ENCODE measurements at places on chromosomes 11 and 22.

DNA sequence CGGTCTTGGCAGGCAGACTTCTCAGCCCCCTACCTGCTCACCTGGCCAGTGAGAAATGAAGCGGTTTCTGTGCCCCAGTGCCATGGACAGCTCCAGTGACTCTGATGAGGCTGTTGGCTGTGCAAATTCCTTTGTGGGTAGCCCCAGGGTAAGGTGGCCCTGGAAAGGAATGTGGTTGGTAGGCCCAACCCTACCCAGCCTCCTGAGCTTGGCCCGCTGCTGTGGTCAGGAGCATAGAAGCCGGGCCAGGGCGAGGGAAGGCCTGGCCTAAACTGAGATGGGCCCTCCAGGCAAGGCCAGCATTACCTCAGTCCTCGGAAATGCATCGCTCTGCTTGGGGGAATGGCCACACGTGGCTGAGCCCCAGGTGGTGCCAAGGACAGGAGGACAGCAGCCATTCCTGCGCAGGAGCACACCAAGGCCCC, 16.9 kb downstream of the DAGLA start:
- no peak for DNase-seq

- DNase-seq = no peak
Measured at GRCh38 chr11:123235117-123235655, 40.1 kb upstream of the CLMP start.

DNA sequence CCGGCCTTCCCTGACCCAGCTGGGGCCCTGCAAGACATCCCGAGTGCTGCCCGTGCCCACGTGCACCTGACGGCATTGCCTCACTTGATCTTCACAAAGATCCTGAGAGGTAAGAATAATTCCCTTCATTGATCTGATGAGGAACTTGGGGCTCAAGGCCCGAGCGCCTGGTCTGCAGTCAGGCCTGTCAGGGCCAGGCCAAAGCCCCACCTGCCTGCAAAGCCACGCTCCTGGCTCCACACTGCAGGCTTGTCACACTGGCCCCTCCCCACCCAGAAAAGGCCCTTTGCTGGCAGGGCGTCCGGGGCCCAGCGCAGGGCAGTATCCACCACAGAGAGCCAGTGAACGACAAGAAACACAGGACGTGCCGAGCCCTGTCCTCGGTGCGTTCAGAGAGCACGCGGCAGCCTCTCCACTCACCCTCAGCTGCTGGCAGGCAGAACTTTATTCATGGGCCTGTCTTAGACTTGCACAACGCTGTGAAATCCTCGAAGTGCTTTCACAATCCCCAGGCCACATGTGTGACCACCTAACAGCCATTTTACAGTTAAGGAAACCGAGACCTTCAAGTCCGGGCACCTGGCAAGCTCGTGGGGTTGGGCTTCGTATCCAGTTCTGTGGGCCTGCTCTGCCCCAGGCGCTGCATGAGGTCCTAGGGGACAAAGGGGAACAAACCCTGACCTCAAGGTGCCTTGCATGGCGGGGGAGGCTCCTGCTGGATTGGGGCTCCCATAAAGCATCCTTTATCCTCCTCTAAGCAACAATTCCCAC, 14.8 kb downstream of the KIAA0930 start:
- no peak for DNase-seq

DNA sequence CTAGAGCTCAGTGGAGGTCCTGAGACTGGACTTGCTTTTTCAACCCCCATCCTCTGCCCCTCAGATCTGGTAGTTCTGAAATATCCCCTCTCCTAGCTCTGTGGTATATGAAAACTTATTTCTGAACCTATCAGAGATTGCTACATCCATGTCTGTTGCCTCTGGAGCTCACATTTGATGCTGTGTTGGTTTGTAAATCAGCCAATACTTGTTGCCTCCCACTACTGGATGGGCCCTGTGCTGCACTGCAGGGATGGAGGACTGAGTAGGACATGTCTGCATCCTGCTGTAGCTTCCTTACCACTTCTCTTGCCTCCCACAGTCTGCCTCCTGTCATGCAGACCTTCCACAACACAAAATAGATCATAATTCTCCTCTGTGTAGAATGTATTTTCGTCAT, 5.2 kb downstream of the OLFML1 start:
- no peak for DNase-seq

GRCh38 chr22:31611061-31611760, 50.8 kb downstream of the PISD start:
- DNase-seq = no peak

GRCh38 chr11:91927448-91927847, 297.2 kb upstream of the FAT3 start:
- no peak for DNase-seq

DNA sequence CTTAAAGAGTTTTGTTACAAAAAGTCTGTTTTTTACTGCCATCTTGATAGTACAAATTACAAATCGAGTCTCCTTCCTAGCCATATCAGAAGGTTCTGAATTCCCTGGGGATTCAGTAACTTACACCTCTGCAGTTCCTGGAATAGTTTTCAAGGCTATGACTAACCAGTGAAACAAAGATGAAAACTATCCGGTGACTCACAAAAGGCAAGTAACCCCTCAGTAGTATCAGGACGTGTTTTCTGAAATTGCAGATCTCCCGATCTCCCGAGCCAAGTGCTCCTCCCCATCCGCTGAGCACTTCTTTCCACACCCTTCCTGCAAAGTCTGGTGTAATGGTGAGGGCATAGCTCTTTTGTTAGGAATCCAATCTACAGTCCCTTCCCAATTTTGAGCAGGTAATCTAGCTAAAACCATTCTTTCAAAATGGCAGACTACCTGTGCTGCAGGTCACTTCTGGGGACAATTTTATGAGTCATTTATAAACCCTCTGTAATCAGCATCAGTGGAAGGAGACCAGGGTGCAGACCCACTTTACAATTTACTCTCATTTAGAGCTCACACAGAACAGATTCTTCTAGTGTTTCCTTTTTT, 7.7 kb downstream of the E2F8 start:
- no peak for DNase-seq

GRCh38 chr22:48802576-48802975, 1025.1 kb downstream of the BRD1 start:
- peak; percentile 47 for DNase-seq

- DNase-seq = peak; percentile 64
Measured at GRCh38 chr11:67266449-67267187, at the start of gene GRK2. Gene GRK2 (plus strand): TSS chr11:67266473. CDS start chr11:67266700, 227 bp downstream.

- DNase-seq = no peak
Measured at GRCh38 chr11:77993902-77994301, 566 bp downstream of the INTS4 start.

DNA sequence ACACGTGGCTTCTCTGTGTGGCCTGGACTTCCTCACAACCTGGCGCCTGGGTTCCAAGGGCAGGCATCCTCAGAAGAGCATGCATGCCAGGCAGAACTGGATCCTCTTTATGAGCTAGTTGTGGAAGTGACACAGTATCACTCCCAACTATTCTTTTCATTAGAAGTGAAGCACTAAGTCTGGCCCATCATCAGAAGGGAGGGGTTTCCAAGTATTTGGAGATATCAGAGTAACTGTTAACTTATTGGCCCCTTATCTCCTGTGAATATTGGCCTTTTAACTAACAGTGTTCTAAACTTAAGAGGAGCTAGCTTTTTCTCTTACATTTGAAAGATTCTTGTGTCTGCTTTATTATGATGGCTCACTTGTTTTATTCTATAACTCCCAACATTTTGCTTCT, 35.5 kb downstream of the FDX1 start:
- DNase-seq = no peak

DNA sequence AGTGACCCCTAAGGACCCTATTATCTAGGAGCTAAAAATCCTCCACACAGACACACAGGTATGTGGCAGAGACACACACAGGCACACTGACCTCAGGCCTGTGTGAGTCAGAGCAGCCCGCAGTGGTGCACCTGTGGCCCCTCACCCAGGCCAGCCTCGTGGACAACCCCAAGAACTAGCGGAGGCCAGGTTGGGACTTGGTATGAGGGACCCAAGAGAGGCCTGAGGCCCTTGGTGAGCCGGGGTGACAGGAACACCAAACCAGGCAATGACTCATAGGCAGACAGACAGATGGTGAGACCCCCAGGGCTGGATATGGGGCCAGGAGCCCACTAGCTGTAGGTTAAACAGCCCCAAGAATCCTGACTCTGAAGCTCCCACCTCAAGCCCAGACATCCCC, 6.0 kb downstream of the CASTOR1 start:
- no peak for DNase-seq

GRCh38 chr22:41092847-41093411, 537 bp downstream of the EP300 start:
- DNase-seq = no peak

GRCh38 chr11:64566042-64566914, 24.7 kb upstream of the SLC22A12 start:
- DNase-seq = peak; percentile 65

DNA sequence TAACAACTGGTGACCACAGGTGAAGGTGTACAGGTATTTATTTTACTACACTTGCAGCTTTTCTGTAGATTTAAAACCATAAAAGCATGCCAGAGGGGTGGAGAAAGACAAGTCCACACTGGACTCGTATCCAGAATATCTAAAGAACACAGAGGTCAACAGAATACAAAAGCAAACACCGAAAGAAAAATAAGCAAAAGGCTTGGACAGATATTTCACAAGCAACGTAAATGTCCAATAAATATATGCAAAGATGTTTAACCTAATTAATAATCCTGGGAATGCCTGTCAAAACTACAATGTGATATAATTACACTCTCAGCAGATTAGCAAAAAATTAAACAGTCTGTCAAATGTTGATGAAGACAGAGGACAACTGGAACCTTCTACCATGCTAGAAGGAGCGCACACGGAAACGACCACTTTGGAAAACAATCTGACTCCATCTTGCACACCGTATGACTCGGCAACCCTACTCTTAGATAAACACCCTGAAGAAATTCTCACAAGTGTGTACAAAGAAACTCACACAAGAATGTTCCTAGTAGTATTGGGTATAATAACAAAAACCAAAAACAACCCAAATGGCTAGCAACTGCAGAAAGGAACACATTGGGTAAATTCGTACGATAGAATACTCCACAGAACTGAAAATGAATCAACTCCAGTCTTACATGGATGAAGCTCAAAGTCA, 27.2 kb downstream of the GNB1L start:
- DNase-seq = no peak

- no peak for DNase-seq
Measured at GRCh38 chr22:22825213-22825593, 62.4 kb upstream of the IGLL5 start.

- DNase-seq = no peak
Measured at GRCh38 chr22:29727131-29727523, 7.3 kb downstream of the CABP7 start.

DNA sequence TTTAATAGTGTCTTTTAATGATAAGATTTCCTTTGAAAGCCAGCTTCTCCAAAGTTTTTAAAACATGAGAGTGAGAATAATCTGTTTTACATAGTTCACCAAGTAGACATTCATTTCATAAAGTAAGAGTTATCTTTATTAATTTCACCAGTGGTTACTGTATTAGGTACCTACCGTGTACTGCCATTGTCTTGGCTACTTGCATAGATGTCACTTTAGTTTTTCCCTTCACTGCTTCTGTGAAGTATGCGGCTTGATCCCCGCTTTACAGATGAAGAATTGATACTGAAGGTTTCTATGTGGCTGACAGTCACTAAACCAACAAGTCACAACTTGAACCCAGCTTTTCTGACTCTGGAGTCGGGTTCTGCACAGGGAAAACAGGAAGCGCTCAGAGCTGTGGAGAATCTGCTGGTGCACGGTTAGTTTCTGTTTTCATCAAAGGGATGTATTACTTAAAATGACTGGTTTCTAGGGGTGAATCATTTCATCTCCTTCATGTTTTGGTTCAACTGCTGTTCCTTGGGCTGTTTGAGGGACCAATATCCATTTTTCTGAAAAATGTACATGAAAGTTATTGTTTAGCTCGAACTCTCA, 39.3 kb upstream of the MYO18B start:
- no peak for DNase-seq

DNA sequence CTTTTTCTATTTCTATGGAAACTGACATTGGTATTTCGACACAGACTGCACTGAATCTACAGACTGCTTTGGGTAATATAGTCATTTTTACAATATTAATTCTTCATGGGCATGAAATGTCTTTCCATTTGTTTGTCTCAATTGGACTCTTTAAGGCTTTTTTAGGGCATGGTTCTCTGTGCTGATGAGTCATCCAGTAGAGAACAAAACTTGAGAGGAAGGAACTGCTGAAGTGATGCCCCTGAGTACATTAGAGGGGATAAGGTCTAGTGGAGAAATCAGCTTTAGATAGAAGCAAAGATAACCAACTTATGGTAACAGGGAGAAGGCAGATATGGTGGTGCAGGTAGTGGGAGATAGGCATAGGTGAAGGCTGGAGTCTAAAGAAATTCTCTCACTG, 25.1 kb downstream of the TSG101 start:
- no peak for DNase-seq

DNA sequence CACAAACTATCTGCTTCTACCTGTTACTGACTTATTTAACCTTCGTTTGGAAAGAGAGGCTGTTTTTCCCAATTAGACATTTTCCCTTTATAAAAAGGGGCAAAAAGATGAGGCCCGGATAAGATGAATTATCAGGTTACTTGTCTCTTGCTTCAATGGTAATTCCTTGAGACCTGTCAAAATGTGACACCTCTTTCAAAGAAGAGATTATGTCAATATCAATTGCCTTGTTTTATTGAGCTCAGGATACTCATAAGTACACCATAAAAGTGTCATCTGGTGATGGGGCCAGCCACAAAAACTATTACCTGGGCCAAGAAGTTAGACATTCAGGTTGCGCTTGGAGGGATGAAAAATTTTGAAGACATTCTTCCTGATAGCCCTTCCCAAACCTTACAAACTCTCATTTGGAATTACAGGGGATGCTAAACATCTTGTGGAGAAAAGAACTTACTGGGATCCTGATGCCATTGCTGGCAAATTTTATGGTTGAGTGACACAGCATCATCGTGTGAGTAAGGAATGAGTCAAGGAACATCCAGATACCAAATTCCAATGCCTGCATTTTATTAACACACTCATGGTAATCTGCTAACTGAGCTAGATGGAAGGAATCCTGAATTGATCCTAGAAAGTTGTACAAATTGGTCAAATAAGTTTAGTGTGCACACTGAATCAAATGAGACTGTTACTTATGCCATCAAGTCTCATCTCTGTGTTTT, 1071.2 kb downstream of the LRRC4C start:
- DNase-seq = no peak

DNA sequence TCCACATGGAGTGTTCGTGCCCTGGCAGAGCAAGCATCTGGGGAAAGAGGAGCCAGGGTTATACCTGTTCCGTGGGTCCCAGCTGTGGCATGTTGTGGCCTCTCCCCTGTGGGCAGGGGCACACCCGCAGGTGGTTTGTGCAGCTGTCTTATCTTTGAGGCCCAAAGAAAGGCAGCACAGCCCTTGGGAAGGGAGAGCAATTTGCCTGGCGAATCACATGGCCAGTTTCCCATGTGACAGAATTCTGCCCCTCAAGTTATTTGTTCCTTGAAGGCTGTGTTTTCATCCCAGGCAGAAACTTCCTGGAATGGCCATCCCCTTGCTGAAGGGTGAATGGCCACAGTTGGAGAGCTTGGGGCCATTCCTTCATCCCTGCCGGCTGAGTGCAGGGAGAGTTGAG, 16.4 kb upstream of the COX8A start:
- DNase-seq = no peak

Measured in left forelimb (tissue), 1 donor.